ENCODE measurements at places on chromosomes 2 and 18.
A peak's percentile ranks its signal among the peaks of the same experiment; 100 is the strongest.

DNA sequence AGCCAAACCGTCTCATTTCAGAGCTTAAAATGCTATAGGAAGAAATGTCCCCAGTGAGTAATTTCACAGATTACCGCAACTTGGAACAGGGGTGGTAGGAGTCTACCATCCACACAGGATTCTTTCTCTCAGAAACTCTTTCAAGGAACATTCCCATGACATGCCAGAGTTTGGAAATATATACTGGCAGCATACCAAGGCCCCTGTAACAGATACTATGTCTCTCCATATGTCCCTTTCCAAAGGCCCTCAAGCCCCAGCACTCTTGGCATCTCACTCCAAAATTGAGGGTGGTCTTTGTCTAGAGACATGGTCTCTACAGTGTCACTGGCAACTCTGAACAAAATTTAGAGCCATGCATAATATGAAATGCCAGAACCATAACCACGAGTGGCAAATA, 11.0 kb downstream of the FIGLA start:
- no peak for DNase-seq

DNA sequence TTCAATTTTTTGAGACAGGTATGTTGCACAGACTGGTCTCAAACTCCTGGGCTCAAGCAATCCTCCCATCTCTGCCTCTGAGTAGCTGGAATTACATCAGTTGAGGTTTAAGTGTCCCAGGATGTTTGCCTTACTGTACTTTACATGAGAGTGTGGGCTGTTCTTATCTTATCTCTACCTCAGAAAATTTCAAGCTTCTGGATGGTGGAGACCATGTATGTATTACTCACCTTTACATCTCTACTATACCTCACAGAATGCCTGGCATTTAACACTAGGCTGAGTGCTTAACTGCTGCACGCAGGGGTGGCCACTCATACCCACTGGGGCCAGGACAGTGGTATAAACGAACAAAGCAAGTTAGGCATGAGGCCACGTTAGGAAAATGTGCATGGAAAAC, 272.0 kb upstream of the RAB12 start:
- DNase-seq: no peak

DNA sequence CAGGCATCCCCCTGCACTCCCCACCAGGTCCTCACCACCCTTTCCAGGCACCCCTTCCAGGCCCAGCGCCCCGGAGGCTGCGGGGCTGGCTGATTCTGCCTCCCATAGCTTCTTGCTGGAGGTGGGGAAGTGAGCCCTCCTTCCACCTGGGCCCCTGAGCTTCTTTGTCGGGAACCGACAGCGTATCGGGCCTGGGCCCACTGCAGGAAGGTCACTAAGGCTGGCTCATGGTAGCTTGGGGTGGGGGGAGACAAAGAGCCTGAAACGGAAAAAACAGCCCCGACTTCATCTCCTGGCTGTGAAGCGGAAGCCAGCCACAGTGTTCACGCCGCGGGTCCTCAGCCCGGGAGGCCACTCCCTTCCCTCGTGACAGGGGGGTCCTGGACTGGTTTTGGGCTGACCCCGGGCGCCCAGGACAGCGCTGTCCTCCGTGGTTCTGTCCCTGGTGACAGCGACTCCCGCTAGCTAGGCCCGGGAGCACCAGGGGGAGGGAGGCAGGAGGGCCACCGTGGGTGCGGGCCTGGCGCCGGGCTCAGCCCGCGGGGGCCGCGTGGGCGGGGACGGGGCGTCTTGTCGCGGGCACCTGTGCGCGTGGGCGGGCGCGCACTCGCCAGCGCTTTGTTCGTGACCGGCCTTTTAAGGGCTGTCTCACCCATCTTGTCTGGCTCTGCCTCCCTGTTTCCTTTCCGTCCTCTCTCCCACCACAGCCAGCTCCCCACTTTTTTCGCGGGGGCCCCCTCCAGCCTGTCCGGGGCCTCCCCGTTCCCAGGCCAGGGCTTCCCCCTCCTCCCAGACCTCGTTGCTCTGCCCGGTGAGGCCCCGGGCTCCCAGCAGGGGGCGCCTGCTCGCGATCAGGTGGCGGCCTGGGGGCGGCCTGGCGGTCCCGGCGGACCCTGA, 64.9 kb downstream of the DNMT3A start:
- DNase-seq: peak; percentile 84

GRCh38 chr2:222523783-222524544, 99.6 kb downstream of the SGPP2 start:
- no peak for DNase-seq

DNA sequence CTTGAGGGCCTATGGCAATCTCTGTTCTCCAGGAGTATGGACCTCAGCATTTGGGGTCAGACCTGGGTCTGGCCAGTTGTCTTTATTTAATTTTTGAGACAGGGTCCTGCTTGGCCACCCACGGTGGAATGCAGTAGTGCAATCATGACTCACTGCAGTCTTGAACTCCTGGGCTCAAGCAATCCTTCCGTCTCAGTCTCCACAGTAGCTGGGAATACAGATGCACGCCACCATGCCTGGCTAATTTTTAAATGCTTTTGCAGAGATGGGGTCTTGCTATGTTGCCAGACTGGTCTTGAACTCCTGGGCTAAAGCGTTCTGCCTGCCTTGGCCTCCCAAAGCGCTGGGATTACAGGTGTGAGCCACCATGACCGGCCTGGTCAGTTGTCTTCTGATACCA, 46.4 kb upstream of the INHBB start:
- DNase-seq: no peak

- DNase-seq: no peak
These were observed 155.7 kb upstream of the ETAA1 start for GRCh38 chr2:67241453-67241852.

All from ascending aorta (tissue), 2 donors.